ENCODE measurements at places on chromosomes 3 and 15.

DNA sequence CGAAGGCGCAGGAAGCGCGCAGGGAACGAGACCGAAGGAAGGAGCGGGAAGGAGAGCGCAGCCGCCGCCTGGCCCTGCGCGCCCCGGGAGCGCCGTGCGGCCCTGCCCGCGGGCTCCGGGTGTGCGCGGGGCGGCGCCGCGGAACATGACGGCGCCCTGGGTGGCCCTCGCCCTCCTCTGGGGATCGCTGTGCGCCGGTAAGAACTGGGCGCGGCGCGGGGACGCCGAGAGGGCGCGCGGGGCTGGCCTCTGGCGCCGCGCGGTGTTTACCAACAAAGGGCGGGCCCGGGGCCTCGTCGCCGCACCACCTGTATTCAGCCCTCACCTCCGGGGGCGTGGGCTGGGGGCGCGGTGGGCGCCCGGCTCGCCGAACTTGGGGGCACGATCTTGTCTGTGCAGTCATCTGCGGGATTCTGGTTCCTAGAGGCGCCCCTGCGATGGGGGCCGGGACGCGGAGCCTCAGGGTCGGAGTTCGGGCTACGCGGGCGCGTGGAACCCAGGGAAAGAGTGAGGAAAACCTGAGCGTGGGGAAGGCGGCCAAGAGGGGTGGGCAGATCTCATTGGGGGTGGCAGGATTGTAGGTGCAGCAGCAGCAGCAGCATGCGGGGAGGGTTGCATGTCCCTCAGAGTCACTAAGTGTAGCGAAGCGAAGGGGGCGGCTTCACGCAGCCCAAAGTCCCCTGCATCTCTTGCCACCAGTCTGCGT is 641 bp downstream of the ACVR2B start:
- no peak for DNase-seq

DNA sequence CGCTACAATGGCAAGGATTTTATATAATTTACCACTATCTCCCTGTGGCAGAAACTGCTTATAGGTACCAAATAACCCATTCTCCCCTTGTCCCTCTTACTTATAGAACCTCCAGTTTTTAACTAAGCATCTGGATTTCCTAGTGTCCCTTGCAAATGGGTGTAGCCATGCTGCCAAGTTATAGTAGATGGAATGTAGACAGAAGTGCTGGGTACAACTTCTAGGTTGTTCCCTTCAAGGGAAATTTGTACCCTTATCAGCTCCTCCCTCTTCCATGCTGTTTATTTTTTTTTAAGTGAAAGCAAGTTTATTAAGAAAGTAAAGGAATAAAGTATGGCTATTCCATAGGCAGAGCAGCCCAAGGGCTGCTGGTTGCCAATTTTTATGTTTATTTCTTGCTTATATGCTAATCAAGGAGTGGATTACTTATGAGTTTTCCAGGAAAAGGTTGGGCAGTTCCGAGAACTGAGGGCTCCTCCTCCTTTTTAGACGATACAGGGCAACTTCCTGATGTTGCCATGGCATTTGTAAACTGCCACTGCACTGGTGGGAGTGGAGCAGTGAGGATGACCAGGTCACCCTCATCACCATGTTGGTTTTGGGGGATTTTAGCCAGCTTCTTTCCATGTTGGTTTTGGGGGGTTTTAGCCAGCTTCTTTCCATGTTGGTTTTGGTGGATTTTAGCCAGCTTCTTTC is 40.1 kb upstream of the TM4SF19 start:
- no peak for DNase-seq

DNA sequence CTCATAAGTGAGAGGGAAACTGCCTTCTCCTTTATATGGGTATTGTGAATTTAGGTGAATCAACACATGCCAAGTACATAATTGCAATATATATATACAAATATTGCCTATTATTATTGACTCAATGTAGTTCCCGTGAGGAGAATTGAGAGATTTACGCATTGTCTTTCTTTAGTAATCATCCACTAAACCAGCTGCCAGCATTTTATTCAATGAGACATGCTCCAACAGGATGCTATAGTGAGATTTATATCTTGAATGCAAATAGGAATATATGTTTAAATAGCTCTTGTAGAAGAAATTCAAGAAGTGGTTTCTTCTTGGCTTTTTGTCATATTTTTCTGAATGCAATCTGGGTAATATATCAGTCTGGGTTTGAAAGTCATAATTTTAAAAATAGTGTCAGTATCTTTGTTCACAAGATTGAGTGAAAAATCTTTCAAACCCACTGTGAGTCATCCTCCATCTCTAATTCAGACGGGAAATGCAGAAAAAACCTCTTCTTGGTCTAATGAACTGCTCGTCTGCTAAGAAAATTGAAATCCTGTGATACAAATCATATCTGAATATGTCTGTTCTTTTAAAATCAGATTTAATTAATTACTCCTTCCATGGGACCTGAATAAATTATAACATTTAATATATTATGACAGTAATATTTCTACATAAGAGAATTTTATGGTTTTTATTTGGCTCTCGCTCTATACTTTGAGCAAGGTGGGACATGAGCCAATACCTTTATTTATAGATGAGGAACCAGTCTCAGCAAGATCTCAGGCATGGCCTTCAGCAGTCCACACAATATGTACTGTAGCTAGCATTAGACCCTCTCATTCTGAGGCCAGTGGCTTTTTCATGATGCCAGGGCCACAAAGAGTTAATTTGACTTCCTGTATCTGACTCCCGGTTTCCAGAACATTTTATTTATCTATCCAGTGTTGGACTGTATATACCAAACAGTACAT is 516.0 kb downstream of the GABRG3 start:
- DNase-seq, result no peak

GRCh38 chr3:15294929-15295328 is 37.5 kb downstream of the SH3BP5 start:
- DNase-seq, result no peak

GRCh38 chr15:72196409-72197040 is 1.1 kb downstream of the GRAMD2A start:
- DNase-seq, result no peak

DNA sequence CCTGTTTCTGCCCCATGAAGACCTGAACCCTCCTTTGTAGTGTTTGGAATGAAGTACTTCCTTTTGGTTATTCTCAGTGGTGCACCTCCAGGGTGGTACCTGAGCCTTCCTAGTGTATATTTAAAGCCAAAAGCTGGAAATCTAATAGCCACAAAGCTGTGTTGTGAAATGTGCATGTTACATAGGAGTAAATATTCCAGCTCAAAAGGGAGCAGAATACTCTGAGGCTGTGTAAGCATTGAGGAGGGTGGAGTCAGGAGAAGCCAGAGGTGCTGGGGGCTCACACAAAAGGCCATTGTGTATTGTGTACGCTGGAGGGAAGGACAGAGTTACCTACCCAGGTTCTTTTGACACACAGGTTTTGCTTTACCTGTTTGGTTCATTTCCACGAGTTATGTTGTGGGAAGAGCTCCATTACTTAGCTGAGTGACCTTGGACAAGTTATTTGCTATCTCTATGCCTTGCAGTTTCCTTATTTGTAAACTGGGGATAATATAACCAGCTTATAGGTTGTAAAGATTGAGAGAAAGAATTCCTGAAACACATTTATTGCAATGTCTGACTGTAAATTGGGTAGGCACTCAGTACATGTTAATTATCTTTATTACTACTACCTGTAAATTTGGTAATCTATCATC is 24.7 kb downstream of the GPR171 start:
- DNase-seq, result no peak

DNA sequence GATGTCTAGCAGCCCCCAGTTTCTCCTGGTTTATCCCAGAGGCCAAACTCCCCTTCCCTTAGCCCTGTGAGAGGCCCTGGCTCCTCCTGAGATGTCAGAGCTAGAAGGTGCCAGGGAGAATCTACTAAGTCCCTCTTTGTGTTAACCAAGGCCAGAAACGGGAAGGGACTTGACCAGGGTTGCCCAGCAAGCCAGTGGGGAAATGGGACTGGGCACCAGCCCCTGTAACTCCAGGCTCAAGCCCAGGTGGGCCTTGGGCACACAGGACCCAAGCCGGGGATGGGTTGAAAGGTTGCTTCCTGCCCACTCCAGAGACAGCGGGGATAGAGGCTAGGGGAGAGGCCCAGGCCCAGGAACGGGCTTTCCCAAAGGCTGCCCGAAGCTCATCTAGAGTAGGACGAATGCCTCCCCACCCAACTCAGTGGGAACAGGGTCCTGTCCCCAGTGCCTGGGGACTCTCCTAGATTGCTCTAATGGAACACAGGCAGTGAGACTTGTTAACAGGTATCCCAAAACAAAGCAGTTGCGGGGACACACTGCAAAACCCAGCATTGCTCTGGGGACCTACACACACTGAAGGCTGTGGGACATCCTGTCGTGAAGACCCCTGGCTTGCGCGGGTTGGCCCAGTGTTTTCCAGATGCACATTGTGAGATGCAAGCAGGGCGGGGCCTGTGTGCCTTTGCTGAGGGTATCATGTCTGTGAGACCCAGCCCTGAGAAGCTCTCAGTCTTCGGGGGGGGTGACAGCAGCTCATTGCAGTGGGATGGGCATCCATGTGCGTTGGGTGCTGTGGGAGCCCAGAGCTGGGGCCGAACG is 12.9 kb upstream of the TXNRD3 start:
- DNase-seq, result no peak

DNA sequence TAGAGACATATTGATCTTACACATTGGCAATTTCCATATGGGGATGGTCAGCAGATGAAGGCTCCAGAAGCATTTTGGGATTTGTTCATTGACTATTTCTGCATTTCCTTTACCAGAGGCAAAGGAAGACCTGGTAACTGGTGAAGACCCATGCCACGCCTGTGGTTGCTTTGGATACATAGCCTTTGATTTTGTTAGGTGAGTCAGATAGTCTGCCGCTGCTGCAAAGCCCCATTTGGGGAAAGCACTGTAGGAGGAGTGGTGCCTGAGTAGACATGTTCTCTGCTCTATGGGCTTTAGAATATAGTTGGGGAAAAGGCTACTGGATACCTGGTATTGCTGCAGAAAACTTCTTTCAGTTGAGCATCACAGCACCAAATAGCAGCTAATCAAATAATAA is 56.8 kb downstream of the TFG start:
- DNase-seq, result no peak

- peak; percentile 99 for DNase-seq
Observed at GRCh38 chr3:156535162-156535627, 19.7 kb downstream of the SSR3 start.

- no peak for DNase-seq
Observed at GRCh38 chr15:44736181-44736765, at the start of gene TRIM69. Gene TRIM69 (plus strand): TSS chr15:44736528. CDS start chr15:44736705, 177 bp downstream.

GRCh38 chr3:62096521-62096920 is 276.8 kb downstream of the FEZF2 start:
- no peak for DNase-seq

DNA sequence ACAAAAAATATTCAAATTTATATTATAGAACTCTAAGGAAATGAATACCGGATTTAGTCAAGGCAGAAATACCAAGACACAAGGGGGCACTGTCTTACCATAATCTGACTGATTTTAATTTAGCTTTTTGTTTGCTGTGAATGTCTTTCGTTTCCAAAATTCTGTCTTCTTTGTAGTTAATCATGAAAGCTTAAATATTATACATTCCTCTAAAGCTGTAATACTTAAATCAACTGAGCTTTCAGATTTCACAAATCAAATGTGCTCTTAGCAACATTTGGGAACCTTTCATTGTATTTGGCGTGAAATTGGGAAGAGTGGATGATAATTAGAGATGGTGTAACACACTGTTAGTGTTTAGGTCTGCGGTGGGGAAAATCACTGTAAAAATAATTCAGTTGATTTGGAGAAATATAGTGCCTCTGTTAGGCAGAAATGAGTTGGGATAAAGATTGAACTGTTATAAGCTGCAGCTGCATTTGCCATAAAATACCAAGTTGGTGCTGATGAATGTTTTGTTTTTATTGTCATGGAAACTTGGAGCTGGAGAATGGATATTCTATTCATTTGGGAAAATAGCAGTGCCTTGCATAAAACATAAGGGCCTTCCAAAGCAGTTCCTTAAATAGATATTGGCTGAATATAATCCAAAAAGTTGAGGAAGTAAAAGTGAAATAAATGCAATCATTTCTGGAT is 228.2 kb downstream of the TCF12 start:
- peak; percentile 64 for DNase-seq

DNA sequence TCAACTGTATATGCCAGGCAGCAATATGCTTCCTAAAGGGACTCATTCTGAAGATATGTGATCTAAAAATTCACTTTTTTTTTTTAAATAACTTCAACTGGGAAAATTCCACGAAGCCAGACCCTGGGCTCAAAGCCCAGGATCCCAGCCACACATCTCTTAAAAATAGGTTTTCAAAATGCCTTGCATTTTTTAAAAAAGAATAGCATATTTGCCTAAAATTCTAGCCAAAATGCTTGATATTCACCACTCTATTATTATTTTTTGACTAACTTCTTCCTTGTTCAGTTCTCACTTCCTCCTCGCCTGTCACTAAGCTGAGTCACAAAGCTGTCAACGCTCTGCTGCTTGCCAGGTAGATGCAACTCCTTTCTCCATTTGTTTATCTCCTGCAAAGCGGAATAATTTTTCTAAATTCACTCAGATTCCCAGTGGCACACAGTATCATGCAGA is 28.0 kb upstream of the VGLL4 start:
- peak; percentile 48 for DNase-seq

- no peak for DNase-seq
Observed at GRCh38 chr3:108389372-108389771, 93.0 kb downstream of the HHLA2 start.

DNA sequence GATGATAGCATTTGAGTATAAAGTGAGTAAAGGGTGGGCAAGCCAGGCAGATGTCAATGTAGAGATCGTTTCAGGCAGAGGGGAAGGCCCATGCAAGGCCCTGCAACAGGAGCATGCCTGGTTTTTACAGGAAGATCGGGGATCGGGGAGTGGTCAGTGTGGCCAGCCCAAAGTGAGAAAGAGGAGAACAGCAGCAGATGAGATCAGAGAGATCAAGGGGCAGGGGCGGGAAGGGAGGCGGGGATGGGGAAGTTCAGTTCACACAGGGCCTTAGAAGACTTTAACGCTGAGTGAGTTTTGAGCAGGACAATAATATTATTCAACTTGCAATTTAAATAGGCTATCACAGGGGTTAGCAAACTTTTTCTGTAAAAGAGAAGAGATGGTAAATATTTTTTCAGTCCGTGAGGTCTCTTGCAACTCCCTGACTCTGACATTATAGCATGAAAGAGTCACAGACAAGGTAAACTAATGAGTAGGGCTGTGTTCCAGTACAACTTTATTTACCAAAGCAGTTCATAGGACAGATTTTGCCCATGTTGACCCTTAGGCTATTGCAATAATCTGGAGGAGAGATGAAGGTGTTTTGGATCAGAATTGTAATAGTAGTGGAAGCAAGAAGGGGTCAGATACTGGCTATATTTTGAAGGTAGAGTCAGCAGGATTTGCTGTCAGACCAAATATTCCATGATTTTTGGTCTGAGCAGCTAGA is 12.4 kb upstream of the CD47 start:
- no peak for DNase-seq

DNA sequence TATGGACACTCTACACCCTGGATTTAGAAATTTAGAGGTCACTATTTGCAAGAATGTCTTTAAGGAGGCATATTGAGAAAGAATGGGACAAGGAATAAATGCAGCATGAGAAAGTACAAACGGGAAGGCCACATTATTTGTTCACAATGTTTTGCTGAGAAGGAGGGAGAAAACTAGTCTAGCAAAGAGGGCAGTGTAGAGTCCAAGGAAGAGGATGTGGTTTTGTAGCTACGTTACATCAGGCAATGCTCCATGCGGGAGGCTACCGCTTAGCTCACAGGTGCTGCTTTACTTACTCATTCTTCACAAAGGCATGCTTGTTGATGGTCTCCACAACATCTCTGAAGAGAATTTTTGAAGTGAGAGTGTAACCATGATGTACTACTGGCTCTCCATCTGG is 191.1 kb downstream of the PLCH1 start:
- DNase-seq, result no peak
